ENCODE measurements at places on chromosomes 1 and 21.

- DNase-seq = peak; percentile 11
Measured at GRCh38 chr1:36411674-36412648, 14.3 kb upstream of the LSM10 start.

DNA sequence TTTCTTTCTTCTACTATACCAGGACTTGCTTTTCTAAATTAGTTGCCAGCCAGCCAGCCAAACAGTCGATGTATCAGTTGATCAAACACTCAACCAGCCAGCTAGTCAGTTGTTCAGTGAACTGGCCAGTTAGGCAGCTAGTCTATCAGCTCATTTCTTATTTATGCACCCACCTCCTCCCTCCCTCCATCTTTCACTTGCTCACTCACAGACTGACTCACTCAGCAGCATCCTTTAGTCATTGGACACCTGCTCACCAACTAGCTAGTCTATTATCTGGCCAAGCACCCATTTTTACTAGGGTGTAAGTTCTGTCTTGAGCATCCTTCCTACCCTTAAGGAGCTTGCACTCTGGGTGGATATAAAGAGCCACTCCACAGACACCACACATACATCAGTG lies 5.9 kb upstream of the SPRR4 start:
- DNase-seq = no peak

GRCh38 chr1:112165375-112165774 lies 175.9 kb upstream of the KCND3 start:
- DNase-seq = no peak

DNA sequence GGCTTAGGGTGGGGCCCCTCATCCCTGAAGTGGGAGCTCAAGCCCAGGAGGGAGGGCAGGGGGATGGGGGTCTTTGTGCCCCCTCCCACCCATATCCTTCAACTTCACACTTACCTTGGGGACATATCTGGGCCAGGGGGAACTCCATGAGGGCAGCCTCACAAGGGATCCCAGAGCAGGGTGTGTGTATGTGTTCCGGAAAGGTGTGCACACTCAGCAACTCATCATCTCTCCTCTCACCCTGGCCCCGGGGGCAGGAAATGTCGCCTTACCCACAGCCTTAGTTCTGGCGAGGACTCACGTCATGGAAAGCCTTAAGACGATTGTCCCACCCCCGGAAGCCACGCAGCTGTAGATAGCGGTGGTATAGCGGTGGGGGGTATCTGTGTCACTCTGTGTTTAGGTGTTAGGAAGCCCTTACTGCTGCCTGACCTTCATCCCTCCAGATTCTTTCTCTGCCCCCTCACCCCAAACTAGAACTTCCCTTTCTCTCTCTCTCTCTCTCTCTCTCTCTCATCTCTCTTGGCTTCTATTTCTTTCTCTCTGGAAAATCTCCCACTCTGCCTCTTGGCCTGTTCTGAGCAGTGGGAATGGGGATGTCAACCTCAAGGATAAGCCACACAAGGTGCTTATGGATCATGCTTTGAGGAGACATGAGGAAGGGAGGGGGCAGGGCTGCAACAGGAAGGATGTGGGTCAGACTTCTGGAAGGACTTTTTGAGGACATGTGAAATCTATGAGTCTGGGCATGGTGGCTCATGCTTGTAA lies at the start of gene SH2D2A:
Gene SH2D2A (minus strand): TSS at position 288 of the 768 bp plus-strand sequence. CDS start 140 bp downstream, at position 148.
- DNase-seq = peak; percentile 90

GRCh38 chr1:48750109-48750508 lies 26.6 kb downstream of the BEND5 start:
- DNase-seq = no peak

DNA sequence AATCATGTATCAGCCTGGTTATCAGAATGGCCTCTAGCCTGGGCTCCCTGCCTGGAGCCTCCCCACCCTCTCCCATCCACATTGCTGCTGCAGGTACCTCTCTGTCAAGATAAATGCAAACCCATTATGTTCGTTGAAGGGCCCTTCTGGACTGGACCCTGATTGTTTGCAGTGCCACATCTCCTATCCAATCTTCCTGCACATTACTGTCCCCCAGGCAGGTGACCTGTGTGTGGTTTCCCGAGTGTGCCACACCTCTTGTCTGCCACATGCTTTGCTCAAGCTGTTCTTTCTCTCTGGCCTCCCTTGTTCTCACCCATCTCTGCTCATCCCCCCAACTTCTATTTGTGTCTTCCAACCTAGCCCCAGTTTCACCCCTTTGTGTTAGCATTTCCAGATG lies 32.4 kb downstream of the IER5 start:
- DNase-seq = no peak

GRCh38 chr1:28313702-28314546 lies 14.9 kb upstream of the MED18 start:
- no peak for DNase-seq

DNA sequence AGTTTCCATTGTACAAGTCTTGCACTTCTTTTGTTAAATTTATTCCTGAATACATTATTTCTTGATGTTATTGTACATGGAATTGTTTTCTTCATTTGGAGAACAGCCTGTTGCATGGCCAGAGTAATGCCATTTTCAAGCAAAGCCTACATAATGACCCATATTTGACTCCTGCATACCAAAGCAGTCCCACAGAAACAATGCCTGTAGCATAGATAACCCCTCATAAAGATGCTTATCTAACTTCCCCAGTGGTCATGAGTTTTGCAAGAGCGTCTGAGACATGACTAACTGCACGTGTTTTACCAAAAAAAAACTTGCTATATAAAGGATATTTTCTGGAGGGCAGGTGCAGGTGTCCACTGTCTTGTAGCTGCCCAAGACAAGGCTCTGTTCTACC lies 30.3 kb upstream of the RLF start:
- no peak for DNase-seq

GRCh38 chr1:3161176-3161840 lies 92.3 kb downstream of the PRDM16 start:
- no peak for DNase-seq
